ELR (cell line): ENCODE measurements at places on chromosomes 4 and X.

DNA sequence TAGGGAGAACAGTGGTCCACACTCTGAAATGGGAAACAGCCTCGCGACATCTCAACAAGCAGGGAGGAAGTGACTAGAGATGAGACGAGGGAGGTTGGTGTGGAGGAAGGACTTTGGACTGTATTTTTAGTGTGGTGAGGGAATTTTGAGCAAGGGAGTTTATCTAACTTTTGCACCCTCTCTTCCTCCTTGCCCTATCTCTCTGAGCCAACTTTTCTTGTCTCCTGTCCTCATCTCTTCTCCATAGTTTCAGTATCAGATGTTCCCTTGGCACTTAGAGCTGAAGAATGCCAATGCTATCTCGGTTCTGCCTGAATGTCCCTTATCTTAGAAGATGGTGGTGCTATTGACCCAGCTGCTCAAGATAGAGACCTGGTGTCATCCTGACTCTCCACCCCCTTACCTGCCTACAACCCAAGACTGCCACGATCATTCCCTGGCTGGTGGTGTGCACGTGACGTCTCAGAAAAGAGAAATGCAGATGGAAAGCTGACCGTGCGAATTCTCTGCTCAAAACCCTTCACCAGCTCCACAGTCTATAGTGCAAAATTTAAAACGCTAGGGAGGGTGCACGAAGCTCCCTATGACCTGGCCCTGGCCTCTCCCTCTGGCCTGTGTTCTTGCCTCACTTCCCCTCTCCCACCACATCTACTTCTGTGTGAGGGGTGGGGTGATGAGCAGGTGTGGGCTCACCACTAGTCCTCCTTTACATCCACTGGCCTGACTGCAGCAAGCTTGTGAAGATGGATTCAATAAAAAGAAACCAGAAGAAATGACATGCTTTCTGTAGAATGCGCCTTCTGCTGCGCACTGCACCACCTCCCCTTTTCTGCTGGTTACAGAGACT, 20.9 kb downstream of the MPP1 start:
- no peak for DNase-seq

DNA sequence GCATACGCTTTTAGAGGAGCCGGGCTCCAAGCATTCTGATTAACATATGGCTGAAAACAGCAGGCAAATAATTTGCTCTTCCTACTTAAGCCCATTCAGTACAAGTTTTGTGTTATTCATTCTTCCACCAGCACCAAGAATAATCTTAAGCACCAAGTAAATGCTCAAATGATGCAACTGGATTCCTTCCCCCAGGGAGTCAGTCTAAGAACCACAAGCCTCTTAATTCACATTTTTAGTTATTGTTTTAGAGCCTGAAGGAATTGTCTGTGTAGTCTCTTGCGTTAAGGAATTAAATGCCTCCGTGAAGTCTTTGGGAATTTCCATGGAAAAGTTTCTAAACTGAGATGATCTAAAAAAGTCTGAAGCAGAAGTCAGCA, 61.5 kb upstream of the MAGEB2 start:
- no peak for DNase-seq

GRCh38 chr4:17166954-17167353, 268.5 kb upstream of the LDB2 start:
- no peak for DNase-seq

GRCh38 chrX:100081503-100081902, 328.6 kb downstream of the PCDH19 start:
- no peak for DNase-seq

DNA sequence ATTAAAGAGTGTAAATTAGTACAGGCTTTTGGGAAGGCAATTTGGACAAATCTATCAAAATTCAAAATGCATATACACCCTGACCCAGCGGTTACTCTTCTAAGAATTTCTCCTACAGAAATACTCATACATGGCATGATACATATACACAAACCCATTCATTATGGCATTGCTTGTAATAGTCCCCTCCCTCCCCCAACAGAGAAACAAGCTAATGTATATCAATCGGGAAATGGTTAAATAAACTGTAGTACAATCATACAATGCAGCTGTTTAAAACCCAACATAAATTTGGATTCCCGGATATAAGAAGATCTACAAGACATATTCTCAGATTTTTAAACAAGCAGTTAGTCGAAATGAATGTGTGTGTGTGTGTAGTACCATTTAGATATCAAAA, 808 bp downstream of the HUWE1 start:
- DNase-seq: peak; percentile 46

- DNase-seq: peak; percentile 3
Measured at GRCh38 chrX:52425775-52426174, 57.0 kb downstream of the XAGE2 start.

- DNase-seq: peak; percentile 12
Measured at GRCh38 chr4:87152310-87153041, 67.9 kb downstream of the KLHL8 start.

- DNase-seq: no peak
Measured at GRCh38 chrX:30893206-30893605, 4.2 kb upstream of the TAB3 start.

- no peak for DNase-seq
Measured at GRCh38 chr4:76301775-76302162, 4.8 kb upstream of the STBD1 start.

GRCh38 chrX:69036674-69037573, 128.3 kb downstream of the PJA1 start:
- no peak for DNase-seq

GRCh38 chr4:170399581-170400293, 310.0 kb upstream of the AADAT start:
- peak; percentile 31 for DNase-seq

DNA sequence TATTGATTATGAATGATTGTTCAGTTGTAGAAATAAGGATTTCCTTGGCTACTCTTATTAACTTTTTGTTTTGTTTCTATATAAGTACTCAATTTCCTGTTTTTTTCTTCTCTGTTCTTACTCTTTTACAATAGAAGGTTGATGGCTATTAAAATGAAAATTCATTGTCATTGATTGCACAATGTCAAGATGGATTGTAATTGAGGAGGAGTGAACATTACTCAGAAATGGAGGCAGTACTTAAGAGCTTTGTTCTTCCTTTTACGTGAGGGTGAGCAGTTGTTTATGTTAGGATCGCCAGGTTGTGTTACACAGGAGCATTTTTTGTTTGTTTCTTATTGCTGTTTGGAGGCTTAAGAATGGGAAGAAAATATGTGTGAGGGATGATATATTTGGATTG, 2062.4 kb downstream of the ARAP2 start:
- peak; percentile 79 for DNase-seq
